Thoracic aorta (tissue), 2 donors: ENCODE measurements at places on chromosomes 5 and 9. TPM values are rescaled to one million over a fixed set of nuclear protein-coding genes. Genes with fewer than 3 reads are reported as not detected.
A peak's percentile ranks its signal among the peaks of the same experiment; 100 is the strongest.

MYO10 gene
- total RNA-seq: 11.4 TPM

GLDC gene
- 7.9 TPM for total RNA-seq

IPO11 gene
- total RNA-seq: 10.7 TPM

GAPT gene
- total RNA-seq: 0.14 TPM

CXCL14 gene
- 28.7 TPM for total RNA-seq

LECT2 gene
- not detected for total RNA-seq

SLC6A19 gene
- total RNA-seq: not detected

PCA3 gene
- not detected for total RNA-seq

NDST1 gene
- total RNA-seq: 131 TPM

ADAMTS16 gene
- total RNA-seq: not detected

FOXI1 gene
- total RNA-seq: not detected

- no peak for DNase-seq
- H3K4me3 ChIP-seq: no peak overlapping the region
These were observed 43.3 kb upstream of the ALDH1A1 start for GRCh38 chr9:72996114-72996513.

GRCh38 chr5:162484095-162484494 lies 416.5 kb downstream of the GABRG2 start:
- no peak overlapping the region for H3K27ac ChIP-seq
- H3K27me3 ChIP-seq: no peaks in the 10 kb centered on the region
- no peak overlapping the region for H3K4me3 ChIP-seq
- no peak for DNase-seq

DNA sequence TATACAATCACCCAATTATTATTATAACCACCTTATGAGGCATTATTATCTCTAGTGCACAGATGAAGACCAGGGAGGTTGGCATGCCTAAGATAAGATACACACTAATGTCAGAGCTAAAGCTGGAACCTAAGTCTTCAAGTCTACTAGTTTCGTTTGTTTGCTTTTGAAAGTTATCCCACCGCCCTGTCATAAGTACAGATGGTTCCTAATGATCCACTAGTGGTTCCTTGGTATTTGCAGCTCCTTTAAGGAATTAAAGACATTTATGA lies 14.1 kb downstream of the NDUFA8 start:
- no peaks in the 10 kb centered on the region for H3K4me1 ChIP-seq
- H3K36me3 ChIP-seq: peaks cover 22% of the 10 kb centered on the region
- no peak overlapping the region for H3K27ac ChIP-seq
- no peaks in the 10 kb centered on the region for H3K27me3 ChIP-seq
- DNase-seq: no peak

GRCh38 chr5:96124589-96124988 lies 162.9 kb upstream of the ELL2 start:
- H3K27me3 ChIP-seq: no peaks in the 10 kb centered on the region
- no peaks in the 10 kb centered on the region for H3K36me3 ChIP-seq
- no peak overlapping the region for H3K4me3 ChIP-seq
- no peaks in the 10 kb centered on the region for H3K4me1 ChIP-seq
- H3K27ac ChIP-seq: no peak overlapping the region

- H3K4me1 ChIP-seq: peaks cover 10% of the 10 kb centered on the region
- DNase-seq: no peak
- H3K4me3 ChIP-seq: peak overlapping the region; percentile 97
- no peaks in the 10 kb centered on the region for H3K27me3 ChIP-seq
- H3K27ac ChIP-seq: no peak overlapping the region
These were observed 1.4 kb downstream of the MARCHF3 start for GRCh38 chr5:127028822-127029457.

DNA sequence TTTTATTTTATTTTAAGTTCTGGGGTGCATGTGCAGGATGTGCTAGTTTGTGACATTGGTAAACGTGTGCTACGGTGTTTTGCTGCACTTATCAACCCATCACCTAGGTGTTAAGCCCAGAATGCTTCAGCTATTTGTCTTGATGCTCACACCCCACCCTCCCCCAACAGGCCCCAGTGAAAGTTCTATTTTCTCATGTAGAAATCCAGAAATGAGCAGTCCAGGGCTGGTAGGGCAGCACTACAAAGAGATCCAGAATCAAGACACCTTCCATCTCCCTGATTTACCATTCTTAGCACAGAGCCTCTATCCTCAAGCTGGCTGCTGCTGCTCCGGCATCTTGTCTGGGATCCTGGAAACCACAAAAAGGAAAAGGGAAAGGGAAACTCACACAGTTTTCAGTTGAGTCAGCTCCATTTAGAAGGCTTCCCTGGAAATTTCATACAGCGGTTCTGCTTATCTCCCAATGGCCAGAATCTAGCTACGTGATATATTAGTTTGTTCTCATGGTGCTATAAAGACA lies 85.4 kb upstream of the SMARCA2 start:
- H3K27me3 ChIP-seq: no peaks in the 10 kb centered on the region
- DNase-seq: no peak
- no peak overlapping the region for H3K4me3 ChIP-seq
- H3K36me3 ChIP-seq: no peaks in the 10 kb centered on the region

- H3K36me3 ChIP-seq: peaks cover 4% of the 10 kb centered on the region
- no peak overlapping the region for H3K4me3 ChIP-seq
- DNase-seq: no peak
- peaks cover 33% of the 10 kb centered on the region for H3K4me1 ChIP-seq
- H3K27me3 ChIP-seq: no peaks in the 10 kb centered on the region
These were observed 51.9 kb downstream of the IPPK start for GRCh38 chr9:92617951-92618510.

- no peak overlapping the region for H3K4me3 ChIP-seq
- H3K27ac ChIP-seq: no peak overlapping the region
- no peak for DNase-seq
These were observed 179.0 kb upstream of the TNC start for GRCh38 chr9:115296831-115297565.

- no peak overlapping the region for H3K4me3 ChIP-seq
- peaks cover 13% of the 10 kb centered on the region for H3K4me1 ChIP-seq
- H3K27me3 ChIP-seq: no peaks in the 10 kb centered on the region
- no peak for DNase-seq
- peak overlapping the region; percentile 75 for H3K27ac ChIP-seq
These were observed 18.0 kb downstream of the AMBP start for GRCh38 chr9:114060070-114060469.

DNA sequence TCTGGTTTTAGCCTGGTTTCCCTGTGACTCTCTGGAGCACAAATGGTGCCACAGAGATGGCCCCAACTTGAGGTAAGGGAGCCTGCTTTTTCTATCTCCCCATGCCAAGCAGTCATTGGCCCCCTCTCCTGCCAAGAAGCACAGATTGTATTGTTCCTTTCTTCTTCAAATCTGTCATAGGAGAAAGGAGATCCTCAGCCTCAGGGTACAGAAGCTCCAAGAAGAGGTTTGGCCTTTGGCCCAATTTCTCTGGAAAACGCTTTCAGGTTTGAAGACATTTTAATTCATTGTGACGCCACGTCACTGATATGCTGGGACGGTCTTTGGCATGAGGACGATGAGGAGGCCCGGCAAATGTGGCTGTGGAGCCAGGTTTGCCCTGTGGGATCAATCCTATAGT lies 29.2 kb upstream of the PANK3 start:
- H3K36me3 ChIP-seq: no peaks in the 10 kb centered on the region
- no peak overlapping the region for H3K27ac ChIP-seq
- no peak overlapping the region for H3K4me3 ChIP-seq
- no peaks in the 10 kb centered on the region for H3K4me1 ChIP-seq
- H3K27me3 ChIP-seq: no peaks in the 10 kb centered on the region
- DNase-seq: no peak

- no peak overlapping the region for H3K27ac ChIP-seq
- H3K36me3 ChIP-seq: no peaks in the 10 kb centered on the region
- H3K4me3 ChIP-seq: no peak overlapping the region
- H3K27me3 ChIP-seq: no peaks in the 10 kb centered on the region
These were observed 107.0 kb downstream of the MARCHF11 start for GRCh38 chr5:16072616-16073015.

- no peak overlapping the region for H3K27ac ChIP-seq
- no peaks in the 10 kb centered on the region for H3K27me3 ChIP-seq
- H3K4me3 ChIP-seq: no peak overlapping the region
- no peaks in the 10 kb centered on the region for H3K4me1 ChIP-seq
These were observed 315.7 kb downstream of the MAT2B start for GRCh38 chr5:163821142-163821541.

GRCh38 chr9:70043689-70044489 lies at the start of gene MAMDC2:
Gene MAMDC2, plus strand, starts transcription at chr9:70043848. Its CDS starts 350 bp downstream, at chr9:70044198.
- no peaks in the 10 kb centered on the region for H3K36me3 ChIP-seq
- peak within 1 kb of the TSS; percentile 29 for H3K27ac ChIP-seq
- peaks cover 48% of the 10 kb centered on the region for H3K4me1 ChIP-seq
- no peak for DNase-seq

GRCh38 chr5:134103998-134104654 lies 10.4 kb upstream of the TCF7 start:
- no peak overlapping the region for H3K4me3 ChIP-seq
- no peaks in the 10 kb centered on the region for H3K27me3 ChIP-seq
- H3K4me1 ChIP-seq: peaks cover 5% of the 10 kb centered on the region
- H3K27ac ChIP-seq: no peak overlapping the region

GRCh38 chr9:121698627-121699570 lies 47.5 kb downstream of the DAB2IP start:
- no peak overlapping the region for H3K27ac ChIP-seq
- H3K4me1 ChIP-seq: peaks cover 28% of the 10 kb centered on the region
- H3K36me3 ChIP-seq: no peaks in the 10 kb centered on the region
- H3K27me3 ChIP-seq: no peaks in the 10 kb centered on the region

- H3K36me3 ChIP-seq: no peaks in the 10 kb centered on the region
- no peaks in the 10 kb centered on the region for H3K27me3 ChIP-seq
- peak overlapping the region; percentile 98 for H3K27ac ChIP-seq
- peak overlapping the region; percentile 98 for H3K4me3 ChIP-seq
- H3K4me1 ChIP-seq: peaks cover 34% of the 10 kb centered on the region
- no peak for DNase-seq
These were observed 587 bp downstream of the UBE2R2 start for GRCh38 chr9:33817327-33818166.

GRCh38 chr9:113622600-113623400 lies 159.3 kb downstream of the RGS3 start:
- no peak overlapping the region for H3K4me3 ChIP-seq
- peak overlapping the region; percentile 97 for H3K27ac ChIP-seq
- DNase-seq: no peak
- no peaks in the 10 kb centered on the region for H3K27me3 ChIP-seq
- H3K36me3 ChIP-seq: no peaks in the 10 kb centered on the region

GRCh38 chr9:18502546-18502945 lies 28.6 kb downstream of the ADAMTSL1 start:
- H3K27ac ChIP-seq: no peak overlapping the region
- no peak for DNase-seq
- H3K27me3 ChIP-seq: no peaks in the 10 kb centered on the region
- peaks cover 25% of the 10 kb centered on the region for H3K4me1 ChIP-seq
- no peak overlapping the region for H3K4me3 ChIP-seq

DNA sequence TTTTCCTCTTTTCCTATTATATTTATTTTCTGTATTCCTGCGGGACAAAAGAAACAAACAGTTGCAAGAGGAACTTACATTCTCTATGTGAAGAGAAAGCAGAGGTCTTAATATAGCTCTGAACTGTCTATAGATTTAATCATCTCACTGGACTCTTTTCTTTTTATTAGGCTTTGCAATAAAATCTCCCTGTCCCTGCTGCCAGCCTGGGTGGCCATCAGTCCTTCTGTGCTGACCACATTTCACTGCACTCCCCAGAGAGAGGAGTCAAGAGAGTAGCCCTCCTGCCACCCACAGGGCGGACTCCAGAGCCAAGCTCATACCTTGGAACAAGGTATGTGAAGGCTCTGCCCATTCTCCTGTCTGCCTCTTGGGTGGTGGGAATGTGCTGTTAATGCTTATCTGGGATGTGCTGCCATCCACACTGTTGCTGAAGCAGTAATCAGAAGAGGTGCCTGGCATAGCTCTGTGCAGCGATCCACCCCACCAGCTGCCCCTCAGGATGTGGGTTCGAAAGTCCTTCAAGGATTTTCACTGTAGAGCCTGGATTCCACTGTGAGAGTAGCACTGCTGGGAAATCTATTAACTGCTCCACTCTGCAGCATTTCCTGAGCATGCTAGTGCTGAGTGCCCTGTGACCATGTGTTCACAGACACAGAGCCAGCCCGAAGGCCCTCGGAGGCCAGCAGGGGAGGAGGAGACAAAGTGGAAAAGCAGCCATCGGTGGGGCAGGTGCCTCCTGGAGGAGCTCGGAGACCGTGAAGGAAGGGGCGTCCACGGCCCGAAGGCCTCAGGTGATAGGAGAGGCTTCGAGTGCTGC lies 334.6 kb downstream of the MED10 start:
- no peaks in the 10 kb centered on the region for H3K36me3 ChIP-seq
- no peak overlapping the region for H3K4me3 ChIP-seq
- H3K27ac ChIP-seq: no peak overlapping the region
- no peak for DNase-seq
- no peaks in the 10 kb centered on the region for H3K27me3 ChIP-seq

- no peak for DNase-seq
- no peak overlapping the region for H3K4me3 ChIP-seq
- H3K36me3 ChIP-seq: no peaks in the 10 kb centered on the region
- H3K27ac ChIP-seq: no peak overlapping the region
- H3K27me3 ChIP-seq: no peaks in the 10 kb centered on the region
These were observed 309.1 kb downstream of the PSAT1 start for GRCh38 chr9:78606001-78606379.

DNA sequence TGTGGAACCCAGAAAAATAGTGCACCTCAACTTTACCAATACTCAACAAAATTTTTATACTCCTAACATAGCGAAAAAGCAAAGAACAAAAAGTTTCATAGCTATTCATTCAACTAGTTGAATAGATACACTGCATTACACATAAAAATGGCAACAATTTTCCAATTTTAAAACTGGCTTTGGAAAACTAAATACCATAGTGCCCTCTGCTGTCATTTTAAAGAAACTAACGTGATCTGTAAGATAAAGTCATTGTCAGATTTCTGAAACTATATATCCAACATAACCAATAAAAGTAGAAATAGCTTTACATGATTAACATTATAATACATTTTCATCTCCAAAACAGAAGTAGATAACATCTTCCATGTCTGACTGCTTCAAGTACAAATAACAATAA lies 31.6 kb downstream of the DTWD2 start:
- H3K4me3 ChIP-seq: no peak overlapping the region
- no peaks in the 10 kb centered on the region for H3K4me1 ChIP-seq
- H3K27me3 ChIP-seq: no peaks in the 10 kb centered on the region
- no peaks in the 10 kb centered on the region for H3K36me3 ChIP-seq
- DNase-seq: no peak
- H3K27ac ChIP-seq: no peak overlapping the region

GRCh38 chr9:105541838-105542237 lies 16.1 kb upstream of the FKTN start:
- no peak for DNase-seq
- no peaks in the 10 kb centered on the region for H3K4me1 ChIP-seq
- no peak overlapping the region for H3K27ac ChIP-seq
- no peak overlapping the region for H3K4me3 ChIP-seq
- H3K27me3 ChIP-seq: no peaks in the 10 kb centered on the region
- no peaks in the 10 kb centered on the region for H3K36me3 ChIP-seq

GRCh38 chr5:39093352-39093751 lies 19.2 kb upstream of the RICTOR start:
- no peak for DNase-seq
- H3K36me3 ChIP-seq: no peaks in the 10 kb centered on the region
- H3K27me3 ChIP-seq: no peaks in the 10 kb centered on the region
- no peaks in the 10 kb centered on the region for H3K4me1 ChIP-seq
- no peak overlapping the region for H3K27ac ChIP-seq
- H3K4me3 ChIP-seq: no peak overlapping the region

GRCh38 chr9:78406933-78407332 lies 110.0 kb downstream of the PSAT1 start:
- H3K27me3 ChIP-seq: no peaks in the 10 kb centered on the region
- H3K36me3 ChIP-seq: no peaks in the 10 kb centered on the region
- H3K27ac ChIP-seq: no peak overlapping the region
